ENCODE measurements at places on chromosomes 7 and 10.

DNA sequence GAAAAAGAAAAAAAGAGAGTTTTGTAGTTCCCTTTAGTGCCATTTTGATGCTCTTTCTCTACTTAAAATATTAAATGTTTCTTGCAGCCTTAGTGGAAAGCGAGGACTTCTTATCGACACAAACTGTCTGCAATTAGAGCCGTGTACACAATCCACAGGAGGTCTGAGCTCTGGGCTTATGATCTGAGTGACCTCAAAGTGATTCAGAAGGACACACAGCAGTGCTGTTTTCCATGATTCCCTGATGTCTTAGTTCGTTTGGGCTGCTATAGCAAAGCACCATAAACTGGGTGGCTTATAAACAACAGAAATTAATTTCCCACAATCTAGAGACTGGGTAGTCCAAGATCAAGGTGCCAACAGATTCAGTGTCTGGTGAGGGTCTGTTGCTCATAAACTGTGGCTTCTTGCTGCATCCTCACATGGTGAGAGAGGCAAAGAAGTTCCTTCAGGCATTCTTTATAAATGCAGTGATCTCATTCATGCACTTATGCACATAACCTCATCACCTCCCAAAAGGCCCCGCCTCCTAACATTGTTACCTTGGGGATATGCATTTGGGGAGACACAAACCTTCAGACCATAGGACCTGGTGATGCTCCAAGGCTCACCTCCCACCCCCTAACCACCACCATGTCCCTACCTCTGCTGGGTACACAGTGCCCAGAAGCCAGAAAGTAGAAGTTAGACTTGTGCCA is 204.5 kb upstream of the GHITM start:
- DNase-seq: no peak

GRCh38 chr7:37045681-37046179 is 321.4 kb upstream of the AOAH start:
- no peak for DNase-seq

DNA sequence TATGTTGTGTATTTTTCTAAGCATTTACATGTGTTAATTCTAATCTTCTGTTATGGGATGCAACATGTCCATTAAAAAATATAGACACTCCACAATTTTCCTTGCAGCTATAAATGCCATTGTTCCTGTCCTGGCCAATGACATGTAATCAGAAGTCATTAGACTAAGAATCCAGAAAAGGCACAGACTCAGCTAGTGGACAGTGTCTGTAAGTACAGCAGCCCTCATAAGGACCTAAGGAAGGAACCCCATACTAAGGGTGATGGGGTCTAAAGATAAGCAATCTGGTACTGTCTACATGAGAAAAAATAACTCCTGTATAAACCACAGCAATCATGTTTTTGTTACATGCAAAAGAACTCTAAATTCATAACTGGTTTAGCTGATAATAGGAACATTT is 115.9 kb downstream of the GPR85 start:
- no peak for DNase-seq

- DNase-seq: no peak
These were observed 34.4 kb downstream of the CCDC71L start for GRCh38 chr7:106626376-106627164.

- no peak for DNase-seq
These were observed 33.6 kb upstream of the UTF1 start for GRCh38 chr10:133196221-133196915.

DNA sequence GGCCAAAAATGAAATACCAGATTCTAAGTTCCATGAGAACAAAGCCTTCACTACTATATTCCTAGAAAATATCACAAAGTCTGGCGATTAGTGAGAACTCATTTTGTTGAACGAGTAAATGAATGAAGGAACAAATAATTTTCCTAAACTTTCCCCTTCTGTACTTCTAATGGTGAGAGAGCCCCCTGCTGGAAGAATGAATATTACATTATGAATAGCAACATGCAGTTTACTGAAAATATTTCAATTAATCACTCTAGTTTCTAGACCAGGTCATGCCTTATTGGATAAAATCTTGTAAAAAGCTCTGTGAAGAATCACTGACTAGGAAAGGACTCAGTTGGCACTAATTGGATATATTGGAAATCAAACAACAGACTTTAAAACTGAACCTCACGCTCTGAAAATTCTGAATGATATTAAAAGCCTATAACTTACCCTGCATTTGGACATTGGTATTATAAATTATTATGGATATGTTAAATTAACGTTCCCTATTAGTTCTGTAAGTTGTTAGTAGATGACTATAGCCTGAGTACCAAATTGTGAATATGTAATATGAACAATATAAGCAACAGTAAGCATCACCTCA is 32.4 kb upstream of the MTPN start:
- DNase-seq: no peak

GRCh38 chr7:98284335-98285036 is 3.0 kb downstream of the BRI3 start:
- DNase-seq: peak; percentile 84

DNA sequence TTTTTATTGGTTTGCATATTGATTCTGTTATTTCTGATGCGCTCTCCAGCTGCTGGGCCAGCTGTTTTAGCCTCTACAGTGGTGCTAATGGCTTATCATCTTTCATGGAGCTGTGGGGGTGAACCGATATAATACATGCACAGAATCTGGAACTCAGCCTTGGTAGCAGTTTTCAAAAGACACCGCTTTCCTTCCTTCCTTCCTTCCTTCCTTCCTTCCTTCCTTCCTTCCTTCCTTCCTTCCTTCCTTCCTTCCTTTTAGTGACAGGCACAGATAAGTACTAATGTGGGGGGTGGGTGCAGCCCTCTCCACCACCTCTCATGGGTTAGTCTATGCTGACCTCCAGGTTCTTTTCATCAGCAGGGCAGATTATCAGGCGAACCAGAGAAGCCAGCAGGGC is 31.9 kb upstream of the C10orf53 start:
- DNase-seq: peak; percentile 3

- DNase-seq: no peak
These were observed 220.0 kb upstream of the ZNF804B start for GRCh38 chr7:88539518-88539917.

- no peak for DNase-seq
These were observed 507.9 kb downstream of the RPS24 start for GRCh38 chr10:78541481-78542140.

DNA sequence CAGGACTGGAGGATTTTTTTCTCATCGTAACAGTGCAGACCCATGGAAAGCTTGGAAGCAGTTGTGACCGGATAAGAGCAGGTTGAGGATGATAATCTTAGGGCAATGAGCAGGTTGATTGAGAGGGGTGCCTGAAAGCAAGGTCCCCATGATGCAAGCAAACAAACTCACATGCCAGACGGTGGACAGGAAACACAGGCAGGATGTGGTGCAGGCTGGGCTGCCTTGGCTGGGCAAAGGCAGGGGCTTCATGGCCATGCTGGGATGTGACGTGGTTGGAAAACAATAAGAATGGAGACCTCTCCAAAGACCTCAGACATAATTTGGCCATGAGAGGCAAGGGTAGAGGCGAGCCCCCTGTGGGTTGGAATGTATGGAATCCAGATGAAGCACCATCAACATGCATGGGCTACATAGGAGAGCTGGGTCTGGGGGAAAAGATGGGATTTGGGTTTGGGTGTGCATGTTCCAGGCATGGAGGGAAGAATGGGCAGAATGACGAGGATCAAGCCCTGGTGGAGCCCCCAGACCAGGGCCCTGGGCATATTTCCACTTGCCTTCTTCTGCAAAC is 58.3 kb downstream of the IKZF1 start:
- DNase-seq: no peak

GRCh38 chr7:1721047-1721690 is 51.1 kb downstream of the ELFN1 start:
- no peak for DNase-seq

DNA sequence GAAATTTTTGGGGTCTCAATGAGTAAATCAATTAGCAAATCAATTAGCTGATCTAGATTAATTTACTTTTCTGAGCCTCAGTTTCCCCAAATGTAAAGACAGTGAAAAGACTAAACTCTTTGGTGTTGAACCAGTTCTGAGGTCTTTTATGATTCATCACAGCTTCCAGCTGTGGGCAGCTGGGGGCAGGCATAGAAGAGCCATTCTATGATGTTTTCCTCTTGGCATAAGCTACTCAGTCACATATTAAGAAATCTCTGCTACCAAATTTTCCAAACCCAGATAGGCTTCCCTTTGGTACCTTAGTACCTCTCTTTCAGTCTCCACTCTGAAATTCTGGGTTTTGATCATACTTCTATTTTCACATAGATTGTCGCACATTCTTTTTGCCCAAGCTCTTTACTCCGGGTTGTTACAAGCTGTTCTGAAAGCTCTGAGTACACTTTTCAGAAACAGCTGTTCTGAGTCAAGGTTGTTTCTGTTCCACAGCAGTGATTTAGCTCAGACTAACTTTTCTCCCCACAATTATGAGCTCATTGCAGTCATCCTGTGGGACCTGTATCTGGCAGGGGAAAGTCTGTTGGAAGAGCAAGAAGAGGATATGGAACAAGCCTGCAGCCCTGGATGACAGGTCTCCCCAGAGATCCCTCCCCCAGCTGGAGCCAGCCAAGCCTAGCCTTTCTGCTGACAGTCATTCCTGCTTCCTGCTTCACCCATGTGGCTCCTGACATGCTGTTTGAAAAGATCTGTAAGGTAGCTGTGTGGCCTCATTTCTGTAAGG is 599.6 kb upstream of the GHITM start:
- DNase-seq: no peak

- DNase-seq: no peak
These were observed 66.1 kb downstream of the STEAP1B start for GRCh38 chr7:22433710-22434460.

GRCh38 chr10:84494849-84495180 is 166.4 kb downstream of the CCSER2 start:
- no peak for DNase-seq

- no peak for DNase-seq
These were observed 41.7 kb downstream of the DENND11 start for GRCh38 chr7:141660259-141660658.

- DNase-seq: no peak
These were observed 88.3 kb upstream of the KAT6B start for GRCh38 chr10:74738052-74738451.

GRCh38 chr7:131610007-131610406 is 53.6 kb upstream of the PODXL start:
- no peak for DNase-seq

DNA sequence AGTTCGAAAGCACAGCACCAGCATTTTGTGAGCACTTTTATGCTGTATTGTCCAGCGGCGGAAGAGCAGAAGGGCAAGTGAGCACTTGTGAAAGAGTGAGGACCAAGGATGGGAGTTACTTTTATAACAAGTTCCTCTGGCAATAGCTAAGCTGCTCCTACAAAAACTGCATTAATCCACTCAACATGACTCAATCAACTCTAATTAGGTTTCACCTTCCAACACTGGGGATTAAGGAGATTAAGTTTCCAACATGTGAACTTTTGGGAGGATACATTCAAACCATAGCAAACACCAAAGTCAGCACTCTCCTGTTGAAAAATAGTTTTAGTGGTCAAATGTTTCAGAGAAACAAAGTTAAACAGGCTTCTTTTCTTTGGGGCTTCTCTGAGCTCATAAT is 844.5 kb downstream of the REEP3 start:
- DNase-seq: no peak

DNA sequence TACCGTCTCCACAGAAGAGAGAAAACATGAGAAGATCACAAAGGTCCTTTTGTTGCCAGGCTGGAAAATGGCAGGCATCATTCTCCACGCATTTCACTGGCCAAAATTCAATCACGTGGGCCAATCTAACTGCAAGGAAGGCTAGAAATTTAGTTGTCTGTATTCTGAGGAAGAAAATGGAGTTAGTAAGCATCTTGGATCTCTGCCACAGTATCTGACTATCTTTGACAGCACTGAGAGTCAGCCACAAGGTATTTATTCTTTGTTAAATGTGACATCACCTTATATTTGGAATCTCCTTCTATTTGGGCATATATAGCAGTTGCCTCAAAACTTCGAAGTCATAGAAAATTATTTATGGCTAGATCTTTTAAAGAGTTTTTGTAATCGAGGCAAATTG is 213.9 kb downstream of the NSUN6 start:
- DNase-seq: no peak

- DNase-seq: no peak
These were observed 86.5 kb downstream of the C10orf105 start for GRCh38 chr10:71632896-71633600.

GRCh38 chr7:77727936-77728701 is 31.9 kb downstream of the RSBN1L start:
- no peak for DNase-seq

DNA sequence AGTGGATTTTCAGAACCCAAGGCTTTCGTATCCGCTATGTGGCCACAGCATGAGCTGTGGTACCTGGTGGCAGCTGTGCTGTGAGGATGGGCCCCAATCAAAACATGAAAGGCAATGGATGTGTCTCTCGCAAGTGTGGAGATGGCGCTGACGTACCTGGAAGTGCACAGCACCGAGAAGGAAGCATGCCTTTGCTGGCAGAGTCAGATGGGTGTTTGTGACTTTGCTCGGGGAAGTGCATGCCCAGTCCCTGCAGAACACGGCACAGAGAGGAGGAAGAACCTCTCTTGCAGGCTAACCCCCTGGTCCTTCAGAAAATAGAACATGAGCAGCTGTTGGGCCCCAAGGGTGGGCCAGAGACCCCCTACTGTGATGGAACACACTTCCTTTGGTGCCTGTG is 654.1 kb upstream of the ZWINT start:
- no peak for DNase-seq

DNA sequence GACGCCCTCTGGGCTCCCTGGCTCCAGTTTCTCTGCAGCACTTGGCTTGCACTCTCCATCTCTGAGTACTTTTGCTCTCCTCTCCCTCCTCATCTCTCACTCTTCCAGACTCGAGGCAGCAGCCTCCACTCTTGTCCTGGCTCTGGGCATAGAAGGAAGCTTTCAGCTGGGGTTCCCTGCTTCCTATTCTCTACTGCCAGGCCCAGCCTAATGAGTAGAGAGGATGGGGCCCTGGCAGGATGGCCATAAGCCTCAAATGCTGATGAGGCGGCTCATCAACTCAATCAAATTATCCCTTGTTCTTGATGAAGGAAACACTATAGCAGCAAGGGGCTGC is 55.8 kb downstream of the NEURL1 start:
- DNase-seq: no peak

DNA sequence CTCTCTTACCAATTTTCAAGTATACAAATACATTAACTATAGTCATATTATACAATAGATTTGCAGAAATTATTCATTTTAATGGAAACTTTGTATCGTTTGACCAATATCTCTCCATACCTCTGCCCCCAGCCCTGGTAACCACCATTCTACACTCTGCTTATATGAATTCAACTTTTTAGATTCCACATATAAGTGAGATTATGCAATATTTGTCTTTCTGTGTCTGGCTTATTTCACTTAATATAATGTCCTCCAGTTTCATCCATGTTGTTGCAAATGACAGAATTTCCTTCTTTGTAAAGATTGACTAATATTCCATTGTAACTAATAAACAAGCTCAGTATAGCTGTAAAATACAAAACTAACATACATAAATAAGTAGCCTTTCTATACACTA is 55.4 kb downstream of the A1CF start:
- no peak for DNase-seq

- DNase-seq: no peak
These were observed 1202.3 kb upstream of the LRRTM3 start for GRCh38 chr10:65723525-65723924.

- no peak for DNase-seq
These were observed 148.5 kb downstream of the PTPN20 start for GRCh38 chr10:47059606-47060311.

GRCh38 chr7:128407751-128408708 is 1.8 kb downstream of the IMPDH1 start:
- no peak for DNase-seq

GRCh38 chr7:107913851-107914250 is 22.9 kb downstream of the DLD start:
- DNase-seq: no peak

GRCh38 chr10:104260775-104261115 is 6.1 kb downstream of the GSTO1 start:
- no peak for DNase-seq

GRCh38 chr7:101612885-101613515 is 16.1 kb downstream of the MYL10 start:
- no peak for DNase-seq
